Left renal pelvis (tissue), 4 donors: ENCODE measurements at places on chromosomes 5 and 9. TPM values are rescaled to one million over a fixed set of nuclear protein-coding genes. Genes with fewer than 3 reads are reported as not detected.

DNA sequence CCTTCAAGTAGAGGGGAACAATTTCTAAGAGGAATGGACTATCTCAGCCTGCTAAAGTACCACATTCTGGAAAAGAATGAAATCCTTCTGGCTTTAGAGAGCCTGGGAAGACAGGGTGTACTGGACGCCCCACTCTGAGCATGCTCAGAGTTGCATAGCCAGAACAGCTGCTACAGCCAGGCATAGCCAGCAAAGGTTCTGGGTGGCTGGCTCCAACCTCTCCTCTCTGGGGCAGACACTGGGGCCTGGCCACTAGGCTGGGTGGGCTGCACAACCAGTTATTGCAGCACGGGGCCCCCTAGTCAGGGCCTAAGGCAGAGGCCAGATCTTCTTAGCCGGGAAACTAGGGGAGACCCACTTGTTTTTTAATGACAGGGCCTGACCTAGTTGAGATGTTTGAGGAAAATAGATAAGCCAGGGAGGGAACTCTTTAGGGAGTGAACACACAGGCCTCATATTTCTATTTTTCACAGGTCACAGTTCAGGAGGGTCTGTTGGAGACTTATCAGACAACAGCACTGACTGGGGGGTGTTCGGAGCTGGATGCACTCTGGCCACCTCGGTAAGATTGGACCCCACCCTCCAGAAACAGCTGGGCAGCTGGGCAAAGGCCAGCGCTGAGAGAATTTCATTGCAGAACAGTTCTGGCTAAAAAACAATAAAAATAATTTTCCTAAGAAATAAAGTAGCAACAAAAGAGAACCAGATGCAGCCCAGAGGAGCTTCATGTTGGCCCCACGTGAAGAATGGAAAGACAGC lies 142.9 kb downstream of the LPAR1 start:
- no peak for DNase-seq

DNA sequence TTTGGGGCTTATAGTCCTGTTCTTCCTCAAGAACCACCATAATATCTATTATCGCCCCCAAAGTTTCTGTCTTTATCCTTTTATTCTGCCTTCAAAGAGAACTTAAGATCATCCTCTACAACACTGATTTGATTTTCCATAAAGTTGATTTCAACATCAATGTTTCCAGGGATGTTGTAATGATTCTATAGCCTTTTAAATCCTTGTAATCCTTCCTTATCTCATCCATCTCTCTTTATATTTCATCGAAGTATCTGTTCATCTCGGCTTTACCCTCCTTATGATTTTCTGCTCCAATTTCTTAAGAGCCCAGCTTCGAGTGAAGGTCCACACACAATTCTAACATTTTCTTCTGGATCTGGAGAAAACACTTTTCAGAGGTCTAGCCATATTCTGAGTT lies 218.4 kb downstream of the CDK5RAP2 start:
- DNase-seq: no peak

GRCh38 chr5:33311893-33312292 lies 128.9 kb upstream of the TARS1 start:
- no peak for DNase-seq

The FOXD4L4 gene
- polyA plus RNA-seq: not detected

The DIRAS2 gene
- 6.2 TPM for polyA plus RNA-seq
